ENCODE measurements at places on chromosomes 4 and X.
A peak's percentile ranks its signal among the peaks of the same experiment; 100 is the strongest.

DNA sequence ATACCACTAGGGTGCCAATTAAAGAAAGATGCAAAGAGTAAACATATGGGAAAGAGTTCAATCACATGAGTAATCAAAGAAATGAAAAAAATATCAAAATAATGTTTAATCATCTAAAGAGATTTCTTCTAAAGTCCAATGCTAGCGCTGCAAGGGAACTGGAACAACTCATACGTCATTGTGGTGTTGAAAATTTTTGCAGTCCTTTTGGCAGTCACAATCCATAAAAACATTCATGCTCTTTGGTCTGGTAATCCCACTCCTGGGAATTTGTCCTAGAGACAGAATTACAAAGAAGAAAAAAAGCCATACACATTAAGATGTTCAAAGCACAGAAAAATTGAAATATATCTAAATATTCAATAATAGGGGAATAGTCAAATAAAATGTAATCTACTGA lies 4.6 kb downstream of the P2RY4 start:
- DNase-seq: no peak

GRCh38 chrX:111098874-111099273 lies 2.9 kb downstream of the PAK3 start:
- no peak for DNase-seq

DNA sequence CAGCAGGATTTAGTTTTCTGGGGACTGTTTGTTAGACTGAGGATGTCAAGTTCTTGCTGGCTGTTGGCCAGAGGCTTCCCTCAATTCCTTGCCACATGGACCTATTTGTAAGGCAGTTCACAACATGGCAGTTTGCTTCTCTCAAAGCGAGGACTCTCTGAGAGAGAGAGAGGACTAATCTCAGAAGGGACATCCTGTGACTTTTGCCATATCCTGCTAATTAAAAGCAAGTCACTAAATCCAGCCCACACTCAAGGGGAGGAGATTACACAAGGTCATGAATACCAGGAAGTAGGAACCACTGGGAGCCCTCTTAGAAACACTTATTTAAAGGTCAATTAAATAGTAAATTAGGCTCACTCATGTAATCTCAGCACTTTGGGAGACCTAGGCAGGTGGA lies 38.2 kb downstream of the PPP1R2C start:
- no peak for DNase-seq

- DNase-seq: peak; percentile 71
Measured at GRCh38 chr4:124931050-124931449, 218.5 kb upstream of the ANKRD50 start.

DNA sequence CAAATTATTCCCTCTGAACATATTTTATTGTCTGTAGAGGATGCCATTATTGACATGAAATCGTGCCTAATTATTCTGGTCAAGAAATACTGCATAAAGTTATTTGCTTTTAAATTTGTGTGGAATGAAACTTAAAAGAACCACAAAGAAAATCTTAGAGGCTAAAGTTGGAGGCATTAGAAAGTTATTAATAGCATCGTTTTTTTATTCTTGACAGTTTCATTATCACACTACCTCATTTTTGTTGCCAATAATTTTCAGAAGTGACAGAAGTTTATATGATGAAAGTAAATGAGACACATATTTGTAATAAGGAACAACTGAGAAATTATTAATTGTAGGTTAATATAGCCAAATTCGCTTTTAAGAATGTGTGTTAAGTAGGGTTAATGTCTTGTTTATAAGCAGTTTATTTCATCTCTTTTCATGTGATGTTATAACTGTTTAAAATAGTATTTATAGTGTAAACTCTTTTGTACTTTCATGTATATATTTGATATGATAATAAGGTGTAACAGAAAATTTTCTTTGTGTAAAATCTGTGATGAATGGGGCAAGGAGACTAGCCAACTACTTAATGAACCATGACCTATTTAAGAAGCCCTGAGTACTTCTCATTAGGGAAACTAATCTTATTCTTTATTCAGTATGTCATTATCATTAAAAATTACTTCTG lies 54.5 kb upstream of the GRIA2 start:
- no peak for DNase-seq

DNA sequence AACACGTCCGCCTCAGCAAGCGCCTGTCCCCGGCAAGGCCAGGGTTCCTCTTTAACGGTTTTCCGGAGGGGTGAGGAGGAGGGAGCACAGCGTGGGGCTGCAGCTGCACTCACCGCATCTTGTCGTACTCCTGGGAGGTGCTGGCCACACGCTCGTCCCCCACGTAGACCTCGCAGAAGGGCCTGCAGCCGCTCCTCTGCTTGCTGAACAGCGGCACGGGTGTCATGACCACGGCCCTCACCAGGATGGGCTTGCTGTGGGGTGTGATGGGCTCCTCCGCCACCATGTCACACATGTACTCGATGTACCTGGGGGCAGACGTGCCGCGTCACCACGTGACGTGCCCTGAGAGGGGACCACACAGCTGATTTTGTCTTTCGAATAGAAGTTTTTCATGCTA lies 51.6 kb upstream of the CPLX1 start:
- no peak for DNase-seq

DNA sequence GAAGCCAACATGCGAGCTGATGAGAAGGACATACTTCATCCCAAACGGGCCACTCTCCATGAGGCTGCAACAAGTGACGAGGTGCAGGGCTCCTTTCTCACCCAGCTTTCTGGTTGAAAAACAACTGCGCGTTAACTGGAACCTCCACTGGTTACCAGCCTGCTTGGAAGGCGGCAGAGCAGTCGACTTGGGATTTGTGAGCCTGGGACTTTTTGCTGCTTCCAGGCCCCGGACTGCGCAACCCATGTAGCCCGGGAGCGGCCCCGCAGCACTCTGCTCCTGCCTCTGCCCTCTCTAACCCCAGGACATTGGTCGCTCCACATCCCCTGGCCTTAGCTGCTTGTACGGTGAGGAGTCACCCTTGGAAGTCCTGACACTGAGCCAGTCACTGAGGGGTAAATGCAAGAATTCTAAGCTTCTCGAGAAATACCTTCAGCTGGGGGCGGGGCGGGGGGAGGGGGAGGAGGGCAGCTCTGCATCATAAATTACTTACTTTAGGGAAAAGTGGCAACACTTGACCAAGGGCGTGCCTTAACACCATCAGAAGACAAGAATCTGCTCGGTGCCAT lies 72.7 kb downstream of the MTMR1 start:
- DNase-seq: no peak

GRCh38 chr4:2341261-2341841 lies 77.1 kb downstream of the ZFYVE28 start:
- DNase-seq: no peak

- no peak for DNase-seq
Measured at GRCh38 chr4:138912704-138913340, 102.8 kb upstream of the NOCT start.

- DNase-seq: no peak
Measured at GRCh38 chrX:110097920-110098319, 95.0 kb downstream of the TMEM164 start.

- DNase-seq: peak; percentile 66
Measured at GRCh38 chr4:80989921-80990544, 40.5 kb upstream of the BMP3 start.

DNA sequence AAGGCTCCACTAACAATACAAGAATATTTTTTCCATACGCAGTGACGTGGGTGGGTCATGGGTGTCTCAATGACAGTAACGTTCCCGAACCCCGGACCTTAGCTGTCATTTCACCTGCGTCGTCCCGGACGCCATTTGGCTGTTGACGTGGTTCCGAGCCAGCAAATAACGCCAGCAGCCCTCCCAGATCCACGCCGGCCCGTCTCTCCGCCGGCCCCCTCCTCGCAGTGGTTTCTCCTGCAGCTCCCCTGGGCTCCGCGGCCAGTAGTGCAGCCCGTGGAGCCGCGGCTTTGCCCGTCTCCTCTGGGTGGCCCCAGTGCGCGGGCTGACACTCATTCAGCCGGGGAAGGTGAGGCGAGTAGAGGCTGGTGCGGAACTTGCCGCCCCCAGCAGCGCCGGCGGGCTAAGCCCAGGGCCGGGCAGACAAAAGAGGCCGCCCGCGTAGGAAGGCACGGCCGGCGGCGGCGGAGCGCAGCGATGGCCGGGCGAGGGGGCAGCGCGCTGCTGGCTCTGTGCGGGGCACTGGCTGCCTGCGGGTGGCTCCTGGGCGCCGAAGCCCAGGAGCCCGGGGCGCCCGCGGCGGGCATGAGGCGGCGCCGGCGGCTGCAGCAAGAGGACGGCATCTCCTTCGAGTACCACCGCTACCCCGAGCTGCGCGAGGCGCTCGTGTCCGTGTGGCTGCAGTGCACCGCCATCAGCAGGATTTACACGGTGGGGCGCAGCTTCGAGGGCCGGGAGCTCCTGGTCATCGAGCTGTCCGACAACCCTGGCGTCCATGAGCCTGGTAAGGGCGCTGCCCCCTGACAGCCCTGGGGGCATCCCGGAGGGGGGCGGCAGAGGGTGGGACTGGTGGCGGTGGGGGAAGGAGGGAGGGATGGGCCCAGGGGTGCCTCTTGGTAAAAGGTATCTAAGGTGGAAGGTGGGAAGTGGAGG lies at the start of gene CPE:
TSS of gene CPE (plus strand) at position 264 of the 933 bp plus-strand sequence. CDS start at position 478, 214 bp downstream.
- DNase-seq: peak; percentile 79

DNA sequence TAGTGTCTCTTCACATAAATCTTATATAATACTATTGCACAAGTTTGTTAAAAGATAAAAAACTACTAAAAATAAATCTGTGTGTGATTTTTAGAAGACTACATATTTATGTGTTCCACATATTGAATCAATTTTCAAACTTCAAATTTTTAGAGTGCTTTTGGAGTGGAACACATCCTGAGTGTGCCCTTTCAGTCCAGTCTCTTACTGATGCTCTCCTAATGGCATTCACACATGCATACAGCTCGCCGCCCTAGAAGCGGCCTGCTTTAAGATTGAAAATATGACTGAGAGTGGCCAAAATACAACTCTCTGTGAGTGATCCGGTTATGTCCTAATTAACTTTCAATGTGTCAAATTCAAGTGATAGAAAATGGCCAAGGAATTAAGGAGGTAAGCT lies 628.8 kb downstream of the ANKRD50 start:
- DNase-seq: no peak

DNA sequence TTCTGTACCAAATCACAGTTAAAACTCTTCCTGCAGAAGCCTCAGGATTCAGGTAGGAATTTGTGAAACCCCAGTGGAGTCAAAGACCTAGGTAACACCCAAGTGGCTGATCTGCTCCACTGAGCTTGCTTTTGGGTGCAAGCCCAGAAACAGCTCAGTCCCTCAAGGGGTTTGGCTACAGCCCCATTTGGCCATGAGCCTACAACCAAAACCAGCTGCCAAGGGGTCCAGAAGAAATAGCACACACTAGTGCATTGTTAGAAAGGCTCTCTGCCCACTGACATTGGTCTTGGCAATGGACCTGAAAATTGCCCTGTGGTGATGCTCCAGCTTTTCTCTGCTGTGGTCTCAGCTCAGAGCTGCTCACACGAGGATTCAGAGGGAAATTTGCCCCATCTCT lies 577.4 kb upstream of the INTU start:
- no peak for DNase-seq

- DNase-seq: no peak
Measured at GRCh38 chrX:40054793-40055192, 43.0 kb downstream of the BCOR start.

DNA sequence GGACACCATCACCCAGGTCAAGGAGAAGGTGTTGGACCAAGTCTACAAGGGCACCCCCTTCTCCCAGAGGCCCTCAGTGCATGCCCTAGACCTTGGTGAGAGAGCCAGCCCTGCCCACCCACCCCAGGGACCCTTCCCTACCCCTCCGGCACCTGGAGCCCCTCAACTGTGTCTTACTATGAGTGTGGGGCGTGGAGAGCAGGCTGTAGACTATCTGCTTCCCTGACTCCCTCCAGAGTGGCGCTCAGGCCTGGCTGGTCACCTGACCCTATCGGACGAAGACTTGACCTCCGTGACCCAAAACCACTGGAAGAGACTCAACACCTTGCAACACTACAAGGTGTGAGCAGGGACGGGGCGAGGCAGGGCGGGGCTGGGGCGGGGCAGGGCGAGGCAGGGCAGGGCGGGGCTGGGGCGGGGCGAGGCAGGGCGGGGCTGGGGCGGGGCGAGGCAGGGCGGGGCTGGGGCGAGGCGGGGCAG lies 4.7 kb upstream of the SRPK3 start:
- DNase-seq: no peak

DNA sequence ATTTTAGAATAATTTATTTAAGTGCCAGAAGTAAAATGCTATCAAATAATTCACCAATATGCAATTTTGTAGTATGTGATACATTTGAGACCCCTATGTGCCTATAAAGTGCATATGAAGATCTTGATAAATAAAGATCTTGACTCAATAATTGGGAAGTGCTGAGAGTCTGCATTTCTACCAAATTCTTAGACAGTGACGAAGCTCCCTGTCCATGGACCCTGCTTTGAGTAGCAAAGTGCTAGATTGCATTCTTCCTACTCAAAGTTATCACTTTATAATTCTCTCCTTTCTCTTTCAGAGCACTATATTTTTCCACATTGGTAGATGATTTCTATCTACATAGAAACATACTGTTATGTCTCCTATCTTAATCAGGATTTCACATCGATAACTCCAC lies 1393.9 kb downstream of the ARAP2 start:
- DNase-seq: no peak

GRCh38 chrX:150574559-150575418 lies 6.4 kb downstream of the MTM1 start:
- DNase-seq: no peak

GRCh38 chr4:47442980-47443379 lies 20.5 kb downstream of the COMMD8 start:
- DNase-seq: no peak

DNA sequence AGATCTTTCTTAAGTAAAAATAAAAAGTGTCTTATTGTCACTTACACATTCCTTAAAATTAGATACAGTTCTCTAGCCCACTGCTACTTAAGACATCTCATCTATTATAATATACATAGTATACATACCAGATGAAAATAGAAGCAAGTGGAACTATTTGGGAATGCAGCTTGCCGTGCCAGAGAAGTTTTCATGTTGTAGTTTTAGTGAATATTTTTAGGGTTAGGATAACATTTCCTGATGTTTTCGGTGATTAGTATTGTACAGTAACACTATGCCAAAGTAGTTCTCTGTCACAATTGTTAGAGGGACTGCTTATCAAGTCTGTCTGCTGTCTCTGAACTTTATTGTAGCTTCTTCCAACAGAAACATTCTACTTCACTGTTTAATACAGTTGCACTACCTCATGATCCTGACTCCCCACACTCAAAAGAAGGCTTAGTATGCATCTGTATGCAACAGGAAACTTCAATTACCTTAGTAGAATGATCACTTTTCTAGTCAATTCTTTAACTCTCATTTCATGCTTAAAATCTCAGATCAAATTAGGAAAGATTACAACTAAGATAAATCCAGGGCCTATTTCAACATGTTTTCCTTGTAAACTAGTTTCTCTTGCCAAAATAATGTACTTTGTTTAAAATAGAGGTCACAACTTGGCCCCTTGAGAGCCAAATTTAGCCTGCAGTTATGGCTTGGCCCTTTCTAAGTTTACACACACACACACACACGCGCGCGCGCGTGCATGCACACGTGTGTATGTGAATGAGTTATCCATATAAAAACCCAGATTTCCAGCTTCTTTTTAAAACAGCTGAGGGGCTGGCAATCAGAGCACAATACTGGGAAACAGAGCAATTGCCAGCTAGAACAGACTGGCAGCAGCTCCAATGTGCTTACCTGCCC lies 42.3 kb upstream of the SRPX start:
- no peak for DNase-seq

All from renal pelvis (tissue), 12 donors.